Dorsolateral prefrontal cortex (tissue), 122 donors: ENCODE measurements at places on chromosomes 12 and 14. TPM values are rescaled to one million over a fixed set of nuclear protein-coding genes. Genes with fewer than 3 reads are reported as not detected.

The SMIM41 gene
- total RNA-seq, result not detected

The PTPRB gene
- total RNA-seq, result 24.2 TPM

GRCh38 chr14:95191445-95192199, 34.3 kb upstream of the DICER1 start:
- DNase-seq, result no peak

- DNase-seq, result no peak
Measured at GRCh38 chr14:62144863-62145262, 382.6 kb downstream of the SNAPC1 start.

DNA sequence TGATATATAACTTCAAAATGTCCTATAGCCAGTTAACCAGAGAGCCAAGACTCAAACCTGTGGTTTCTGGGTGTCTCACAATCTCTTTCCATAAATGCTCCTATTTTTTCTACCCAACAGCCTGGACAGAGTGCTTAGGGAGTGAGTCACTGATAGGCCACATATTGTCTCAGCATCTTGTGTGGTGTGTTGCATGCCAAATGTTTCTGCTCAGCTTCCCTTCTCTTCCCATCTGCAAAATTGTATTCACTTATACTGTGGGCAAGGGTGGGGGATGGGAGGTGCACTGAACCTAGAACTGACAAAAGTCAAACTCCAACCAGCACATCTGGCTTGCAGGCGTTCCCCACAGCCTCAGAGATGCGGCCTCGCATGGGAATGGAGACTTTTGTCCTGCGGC, 123.3 kb downstream of the KCNA5 start:
- DNase-seq, result no peak

GRCh38 chr12:117025481-117026151, 73.6 kb downstream of the TESC start:
- peak; percentile 59 for DNase-seq

The MAP1LC3B2 gene
- 6.4 TPM for total RNA-seq

DNA sequence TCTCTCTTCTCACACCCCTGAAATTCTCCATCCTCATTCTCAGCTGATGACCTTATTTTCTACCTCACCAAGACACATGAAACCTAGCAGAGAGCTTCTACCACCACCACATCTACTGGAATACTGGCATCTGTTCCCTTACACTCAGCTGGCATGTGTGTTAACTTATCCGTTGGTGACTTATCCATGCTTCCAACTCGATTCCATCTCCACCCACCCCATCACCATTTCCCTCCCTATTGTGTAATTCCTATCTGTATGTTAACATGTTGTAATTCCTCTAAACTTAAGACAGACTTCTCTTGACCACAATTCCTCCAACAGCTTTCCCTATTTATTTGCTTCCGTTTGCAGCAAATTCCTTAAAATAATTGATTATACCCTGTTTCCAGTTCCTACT, 15.4 kb downstream of the C1S start:
- no peak for DNase-seq

GRCh38 chr14:76456200-76456599, 80.3 kb downstream of the ESRRB start:
- DNase-seq, result no peak
